ENCODE measurements at places on chromosomes 6 and 20.

- no peak for DNase-seq
Observed at GRCh38 chr6:89501222-89501621, 68.3 kb downstream of the ANKRD6 start.

GRCh38 chr20:63132131-63132714 is 83.7 kb downstream of the YTHDF1 start:
- DNase-seq, result no peak

DNA sequence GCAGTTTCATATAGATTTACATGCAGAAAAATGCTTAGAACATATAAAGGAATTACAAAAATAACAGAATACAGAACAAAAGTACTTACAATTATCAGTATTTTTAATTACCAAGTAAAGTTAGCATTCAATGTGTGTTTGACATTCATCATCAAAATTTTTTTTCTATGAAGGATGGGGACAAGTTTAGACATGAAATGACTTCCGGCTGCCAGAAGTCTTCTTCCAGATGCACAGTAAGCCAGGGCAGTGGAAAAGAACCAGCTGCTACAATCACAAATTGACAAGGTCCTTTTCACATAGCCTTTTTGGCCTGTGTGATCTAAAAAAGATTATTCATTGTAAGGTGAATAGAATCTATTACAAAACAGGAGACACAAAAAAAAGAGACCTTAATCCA is 73.8 kb downstream of the HUS1B start:
- DNase-seq, result no peak

GRCh38 chr6:161836643-161837448 is 563.0 kb upstream of the AGPAT4 start:
- no peak for DNase-seq

DNA sequence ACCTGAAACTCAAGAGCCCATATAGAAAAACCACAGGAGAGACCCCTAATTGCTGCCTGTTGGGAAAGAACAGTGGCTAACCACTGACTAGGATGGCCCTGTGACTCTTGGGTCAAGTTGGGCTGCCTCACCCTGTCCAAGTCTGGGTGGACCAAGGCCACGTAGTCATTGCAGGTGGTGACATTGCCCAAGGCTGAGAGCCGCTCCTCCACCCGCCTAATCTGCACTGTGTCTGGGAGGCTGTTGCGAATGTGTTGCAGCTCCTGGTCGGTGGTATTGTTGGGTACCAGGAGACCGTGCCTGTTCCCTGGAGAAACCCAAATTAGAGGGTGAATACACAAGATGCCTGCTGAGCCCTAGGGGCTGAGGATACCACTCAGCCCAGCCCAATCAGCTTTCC is 2.6 kb upstream of the MMP24OS start:
- no peak for DNase-seq

GRCh38 chr6:45442716-45443115 is 65.0 kb upstream of the SUPT3H start:
- no peak for DNase-seq

- DNase-seq, result no peak
Observed at GRCh38 chr6:136112262-136112661, 137.8 kb downstream of the MTFR2 start.

- no peak for DNase-seq
Observed at GRCh38 chr20:35317416-35318210, 25.4 kb upstream of the FAM83C start.

GRCh38 chr6:5307058-5307457 is 45.7 kb downstream of the FARS2 start:
- no peak for DNase-seq

- DNase-seq, result no peak
Observed at GRCh38 chr6:140182821-140183220, 808.4 kb upstream of the CITED2 start.

GRCh38 chr6:106534004-106534403 is 95.3 kb downstream of the RTN4IP1 start:
- no peak for DNase-seq
